Fibroblast of lung (primary cell): ENCODE measurements at places on chromosomes 12 and 14. TPM values are rescaled to one million over a fixed set of nuclear protein-coding genes. Genes with fewer than 3 reads are reported as not detected.

Gene CLEC2A
- total RNA-seq, result not detected in 2 replicates

Gene GRIN2B
- under 0.01 TPM in 1 of 2 replicates, not detected in the other for total RNA-seq

GRCh38 chr14:73489481-73490175 lies 1.1 kb upstream of the RIOX1 start:
- DNase-seq, result no peak

GRCh38 chr14:89343356-89343755 lies 73.7 kb downstream of the FOXN3 start:
- DNase-seq, result no peak

DNA sequence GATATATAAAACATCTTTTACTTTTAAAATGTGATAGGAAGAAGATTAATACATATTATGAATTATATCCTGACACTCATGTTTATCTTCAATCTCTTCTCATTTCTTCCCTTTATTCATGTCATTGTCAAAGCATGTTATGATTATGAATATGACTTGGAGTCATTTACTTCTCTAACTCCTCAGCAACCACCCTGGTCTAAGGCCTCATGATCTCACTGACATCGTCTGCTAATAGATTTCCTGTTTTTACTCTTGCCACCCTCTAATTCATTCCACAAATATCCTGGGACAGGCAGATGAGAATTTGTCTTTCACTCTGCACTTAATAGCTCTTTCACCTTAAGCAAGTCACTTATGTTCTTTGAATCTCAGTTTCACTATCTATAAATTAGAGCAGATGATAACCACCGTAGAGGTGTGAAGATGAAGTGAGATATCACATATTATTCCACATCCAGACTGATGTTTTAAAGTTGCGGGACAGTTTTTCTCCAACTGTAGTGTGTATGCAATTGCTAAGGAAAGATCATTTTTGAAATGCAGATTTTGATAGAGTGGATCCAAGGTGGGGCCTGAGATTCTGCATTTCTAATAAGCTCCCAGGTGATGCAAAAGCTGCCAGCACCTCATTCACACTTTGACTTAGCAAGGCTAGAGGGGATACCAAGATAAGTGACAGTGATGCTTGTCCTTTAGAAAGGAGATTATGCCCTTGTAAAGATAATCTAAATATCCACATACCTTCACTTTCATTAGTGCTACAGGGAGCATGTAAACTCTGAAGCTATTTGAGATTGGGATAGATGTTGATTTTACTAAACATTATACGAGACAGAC lies 3.3 kb upstream of the IAPP start:
- no peak for DNase-seq

- no peak for DNase-seq
These were observed 35.4 kb downstream of the TM7SF3 start for GRCh38 chr12:26978801-26979200.

DNA sequence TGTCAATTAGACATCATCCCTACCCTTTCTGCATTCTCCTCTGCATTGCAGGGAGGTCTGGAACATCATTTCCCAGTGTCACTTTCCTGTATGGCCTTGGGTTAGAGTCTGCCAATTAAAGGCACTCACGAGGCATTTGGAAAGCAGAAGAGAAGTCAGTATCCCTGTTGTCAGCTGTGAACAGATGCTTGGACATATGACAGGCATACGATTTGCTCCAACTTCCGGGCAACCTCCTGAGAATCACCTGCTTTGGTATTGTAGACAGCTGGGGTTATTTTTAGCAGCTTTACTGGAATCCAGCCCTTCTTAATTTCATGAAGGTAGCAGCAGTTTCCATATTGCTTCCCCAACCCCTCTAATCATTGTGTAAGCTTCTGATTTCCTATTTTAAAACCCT lies 88.7 kb upstream of the DHRS4 start:
- DNase-seq, result no peak

DNA sequence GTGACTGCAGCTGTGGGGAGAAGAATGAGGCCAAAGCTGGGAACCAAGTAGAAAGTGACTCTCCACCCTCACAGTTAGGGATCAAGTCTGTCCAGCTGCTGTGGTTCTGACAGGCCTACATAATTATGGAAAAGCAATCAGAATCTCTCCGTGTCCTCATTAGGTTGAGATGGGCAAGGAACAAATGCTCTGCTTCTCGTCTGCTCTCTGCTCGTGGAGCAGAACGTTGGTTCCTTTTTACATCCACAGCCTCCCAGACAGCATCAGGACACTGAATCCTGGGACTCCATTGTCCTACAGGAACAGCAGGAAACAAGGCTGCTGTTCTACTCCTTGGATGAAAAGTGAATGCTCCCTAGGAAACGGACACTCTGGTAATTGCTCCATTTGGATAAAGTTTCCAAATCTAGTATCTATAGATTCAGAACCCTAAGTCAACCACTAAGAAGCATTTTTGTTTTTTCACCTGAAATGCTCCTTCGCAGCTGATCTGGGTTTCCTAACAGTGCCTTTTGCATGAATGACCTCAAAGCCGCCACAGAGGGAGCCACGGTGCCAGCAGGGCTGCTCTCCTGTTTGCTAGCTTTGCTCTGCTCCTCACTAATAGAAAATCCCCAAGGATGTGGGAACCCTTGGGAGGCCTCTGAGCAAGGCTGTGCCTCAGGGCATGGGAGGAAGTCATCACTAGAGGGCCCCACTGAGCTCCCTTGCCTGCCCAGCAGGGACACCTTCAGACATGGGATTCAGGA lies 102.0 kb downstream of the EGLN3 start:
- peak; percentile 20 for DNase-seq

GRCh38 chr14:33589334-33589733 lies 361.5 kb downstream of the EGLN3 start:
- peak; percentile 97 for DNase-seq

GRCh38 chr12:113133036-113133435 lies 2.5 kb downstream of the RASAL1 start:
- no peak for DNase-seq
